ENCODE measurements at places on chromosomes 5 and 9.
A peak's percentile ranks its signal among the peaks of the same experiment; 100 is the strongest.

- DNase-seq: peak; percentile 76
Measured at GRCh38 chr5:54719384-54720283, 202.1 kb downstream of the SNX18 start.

DNA sequence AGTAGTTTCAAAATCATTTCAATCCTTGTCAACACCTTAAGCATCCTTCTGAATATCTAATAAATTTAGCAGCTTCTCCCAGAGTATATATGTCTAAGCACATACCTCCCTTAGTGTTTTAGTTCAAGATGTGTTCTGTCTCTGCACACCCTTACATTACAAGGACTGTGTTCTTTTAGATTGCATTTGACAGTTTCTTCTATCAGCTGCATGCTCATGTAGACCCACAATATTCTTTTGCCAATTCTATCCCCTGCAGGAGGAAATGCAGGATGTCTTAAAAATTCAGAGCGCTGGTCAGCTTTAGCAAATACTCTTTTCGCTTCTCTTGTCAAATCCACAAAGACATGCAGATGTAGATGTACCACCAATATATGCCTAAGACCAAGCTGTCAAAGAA, 145.8 kb upstream of the SLC30A5 start:
- no peak for DNase-seq

GRCh38 chr9:114344188-114344566, 14.5 kb downstream of the ORM2 start:
- no peak for DNase-seq

GRCh38 chr5:83583859-83584258, 112.3 kb downstream of the VCAN start:
- DNase-seq: no peak

GRCh38 chr5:124706051-124706450, 40.4 kb downstream of the ZNF608 start:
- DNase-seq: no peak

- DNase-seq: no peak
Measured at GRCh38 chr5:39164016-39164415, 55.3 kb downstream of the FYB1 start.

DNA sequence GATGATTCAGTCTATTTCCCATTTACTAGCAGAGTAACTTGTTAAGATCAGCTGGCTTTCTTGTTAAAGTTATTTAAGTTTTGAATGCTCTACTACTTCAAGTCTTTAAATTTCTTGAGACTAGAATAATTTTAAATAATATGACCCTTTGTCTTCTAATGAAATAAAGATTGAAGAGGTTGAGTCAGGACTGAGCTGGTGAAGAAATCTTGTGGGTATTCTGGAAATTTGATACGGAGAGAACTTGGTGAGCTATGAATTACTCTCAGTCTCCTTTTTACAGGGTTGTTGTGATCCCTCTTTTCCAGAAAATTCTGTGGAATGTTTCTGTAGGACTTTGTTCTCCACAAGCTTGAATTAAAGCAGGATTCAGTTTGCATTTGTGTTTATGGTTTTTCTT, 29.3 kb downstream of the RNF20 start:
- no peak for DNase-seq

GRCh38 chr9:94228616-94229015, 30.5 kb upstream of the ZNF169 start:
- DNase-seq: no peak

GRCh38 chr9:119332522-119332921, 36.7 kb downstream of the BRINP1 start:
- DNase-seq: peak; percentile 42

- no peak for DNase-seq
Measured at GRCh38 chr9:6090277-6091210, 75.1 kb upstream of the RANBP6 start.

- peak; percentile 59 for DNase-seq
Measured at GRCh38 chr9:34986540-34987047, 3.0 kb upstream of the DNAJB5 start.

- peak; percentile 56 for DNase-seq
Measured at GRCh38 chr9:132241840-132242620, 80.2 kb downstream of the NTNG2 start.

DNA sequence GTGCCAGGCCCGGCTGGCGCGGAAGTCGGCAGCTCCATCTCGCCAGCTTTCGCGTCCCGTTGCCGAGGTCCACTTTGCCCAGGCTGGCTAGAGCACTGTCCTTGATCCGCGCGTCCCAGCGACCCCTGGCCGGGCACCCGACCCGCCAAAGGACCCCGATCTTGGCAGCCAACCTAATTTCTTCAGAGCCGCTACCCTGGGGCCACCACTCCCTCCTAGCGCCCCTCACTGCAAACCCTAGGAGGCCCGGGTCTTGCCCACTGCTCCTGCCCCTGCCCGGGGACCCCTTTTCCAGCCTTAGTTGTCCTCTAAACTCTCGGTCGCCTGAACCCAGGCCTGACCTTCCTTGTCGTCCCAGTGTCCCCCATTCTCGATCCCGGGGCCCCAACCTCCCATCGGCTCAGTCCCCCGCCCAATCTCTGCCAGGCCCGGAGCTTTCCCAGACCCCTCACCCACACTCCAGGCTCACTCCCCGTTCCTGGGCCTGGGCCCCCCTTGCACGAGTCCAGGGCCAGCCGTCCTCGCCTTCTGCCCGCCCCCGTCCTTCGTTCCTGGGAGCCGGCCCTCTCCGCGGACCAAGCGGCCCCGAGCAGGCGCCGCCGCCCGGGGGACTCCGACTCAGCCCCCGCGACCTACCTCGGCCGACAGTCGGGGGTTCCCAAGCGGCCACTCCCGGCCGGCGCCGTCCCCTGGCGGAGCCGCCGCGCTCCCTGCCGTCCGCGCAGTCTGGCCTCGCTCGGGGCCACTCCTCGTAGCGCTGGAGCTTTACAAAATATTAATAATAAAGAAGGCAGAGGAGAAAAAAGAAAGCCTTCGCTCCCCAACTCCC, 701 bp upstream of the LMX1B start:
- peak; percentile 52 for DNase-seq

DNA sequence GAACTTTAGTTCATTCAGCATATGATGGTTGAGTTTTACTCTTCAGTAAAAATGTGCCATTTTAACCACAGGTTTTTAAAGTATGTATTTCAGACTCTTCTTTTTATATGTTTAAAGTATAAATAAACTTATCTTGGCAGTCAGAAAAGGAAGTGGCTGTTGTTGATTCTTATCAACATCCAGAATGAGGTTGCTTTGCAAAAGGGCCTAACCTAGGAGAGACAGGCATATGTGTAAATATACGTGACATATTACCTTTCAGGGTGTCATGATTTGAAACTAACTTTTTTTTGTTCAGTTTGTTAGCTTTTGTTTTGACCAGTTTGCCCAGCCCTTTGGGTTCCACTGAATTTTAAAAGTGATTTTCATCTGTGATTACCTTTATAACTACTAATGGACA, 7.4 kb downstream of the SMARCA2 start:
- DNase-seq: no peak

- DNase-seq: no peak
Measured at GRCh38 chr5:56492812-56493211, 259.7 kb upstream of the ANKRD55 start.

GRCh38 chr9:6428940-6429889, 16.2 kb downstream of the UHRF2 start:
- no peak for DNase-seq

DNA sequence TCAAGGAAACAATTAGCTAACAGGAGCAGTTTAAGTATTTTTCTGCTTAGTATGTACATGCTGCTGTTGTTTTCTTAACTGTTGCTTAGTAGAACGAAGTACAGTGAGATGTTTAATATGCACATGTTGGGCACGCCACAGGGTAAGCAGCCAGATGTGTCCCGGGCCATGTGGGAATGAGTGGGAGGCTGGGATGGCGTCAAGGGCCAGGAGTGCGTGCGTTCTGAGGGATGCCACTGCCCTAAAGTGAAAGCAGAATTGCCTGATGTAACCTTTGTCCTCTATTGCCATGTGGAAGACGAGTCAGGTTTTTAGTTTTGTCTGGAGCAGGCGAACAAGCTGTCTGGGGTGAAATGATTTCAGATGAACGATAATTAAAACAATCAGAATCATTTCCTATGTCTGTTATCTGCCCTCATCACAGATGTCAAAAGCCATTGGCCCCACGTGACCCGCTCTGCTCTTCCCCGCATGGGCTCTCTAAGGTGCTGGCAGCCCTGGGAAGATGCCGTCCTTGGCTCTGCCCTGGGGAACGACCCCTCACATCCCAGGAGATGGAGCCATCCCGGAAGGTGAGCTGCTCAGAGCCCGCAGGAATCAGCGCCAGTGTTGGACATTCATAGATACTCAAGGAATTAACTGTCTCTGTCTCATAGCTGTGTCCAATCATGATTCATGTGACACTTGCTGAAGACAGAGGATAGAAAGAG, 356.6 kb upstream of the IRX4 start:
- DNase-seq: no peak

DNA sequence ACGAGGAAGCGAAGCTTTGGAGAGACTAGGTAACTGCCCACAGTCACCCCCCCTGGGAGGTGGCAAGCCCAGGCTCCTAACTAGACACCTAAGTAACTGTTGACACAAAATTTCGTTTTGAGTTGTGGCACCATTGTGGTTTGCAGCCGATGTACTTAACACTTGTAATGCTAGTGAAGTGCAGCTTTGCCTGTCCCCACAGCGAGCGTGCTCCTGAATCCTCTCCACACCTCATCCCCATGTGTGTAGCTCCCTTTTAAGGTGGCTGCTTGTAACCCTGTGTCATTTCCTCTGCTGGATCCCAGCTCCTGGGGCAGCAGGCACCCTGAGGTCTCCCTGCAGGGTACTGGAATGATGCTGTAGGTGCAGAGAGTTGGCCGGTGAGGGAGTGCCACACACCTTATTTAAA, 114.9 kb downstream of the TRIO start:
- no peak for DNase-seq

DNA sequence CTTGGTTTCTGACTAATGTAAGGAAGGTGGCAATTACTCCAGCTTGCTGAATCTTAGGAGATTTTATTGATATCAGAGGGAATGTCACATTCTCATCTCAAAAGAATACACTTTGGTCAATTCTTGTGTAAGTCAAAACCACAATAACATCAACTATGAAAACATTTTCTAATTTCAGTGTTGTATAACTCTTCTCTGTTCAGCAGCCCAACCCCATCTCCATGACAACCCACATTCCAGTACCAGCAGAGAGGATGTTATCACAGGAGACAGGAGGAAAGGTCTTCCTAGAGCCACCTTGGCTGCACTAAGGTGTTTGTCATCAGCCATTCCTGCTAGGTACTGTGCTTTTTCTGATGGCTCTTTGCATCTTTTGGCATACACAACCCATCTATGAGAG, 529.1 kb upstream of the BRINP1 start:
- DNase-seq: no peak

DNA sequence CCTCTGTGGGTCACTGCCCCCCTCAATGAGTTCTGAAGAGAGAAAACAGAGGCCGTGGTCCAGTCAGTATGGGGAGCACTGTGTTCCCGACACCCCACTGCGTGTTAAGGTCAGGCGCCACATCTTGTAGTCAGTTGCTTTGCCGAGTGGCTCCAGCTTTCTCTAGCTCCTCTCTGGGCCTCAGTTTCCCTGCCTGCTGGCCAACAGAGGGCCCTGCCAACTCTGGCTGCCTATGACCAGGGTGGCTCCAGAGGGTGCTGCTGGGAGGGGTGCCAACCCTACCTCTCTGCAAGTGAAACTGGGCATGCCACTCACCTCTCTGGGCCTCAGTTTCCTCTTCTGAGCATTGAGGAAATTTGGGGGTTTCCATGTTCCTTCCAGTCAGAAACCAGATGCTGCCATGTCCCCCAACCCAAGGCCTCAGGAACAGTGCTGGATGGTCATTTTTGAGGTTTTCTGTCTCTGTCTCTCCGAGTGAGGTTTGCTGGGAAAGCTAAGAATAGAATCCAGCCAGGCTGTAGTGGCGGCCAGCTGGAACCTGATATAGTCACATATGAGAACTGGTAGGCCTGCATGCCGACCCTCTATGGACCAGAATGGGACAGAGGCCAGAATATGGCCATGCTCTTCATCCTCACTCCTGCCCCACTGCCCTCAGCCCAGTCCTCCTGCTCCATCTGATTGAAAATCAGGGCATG, 132.1 kb downstream of the PHF2 start:
- DNase-seq: no peak

GRCh38 chr9:27356446-27356845, 59.5 kb upstream of the EQTN start:
- no peak for DNase-seq

DNA sequence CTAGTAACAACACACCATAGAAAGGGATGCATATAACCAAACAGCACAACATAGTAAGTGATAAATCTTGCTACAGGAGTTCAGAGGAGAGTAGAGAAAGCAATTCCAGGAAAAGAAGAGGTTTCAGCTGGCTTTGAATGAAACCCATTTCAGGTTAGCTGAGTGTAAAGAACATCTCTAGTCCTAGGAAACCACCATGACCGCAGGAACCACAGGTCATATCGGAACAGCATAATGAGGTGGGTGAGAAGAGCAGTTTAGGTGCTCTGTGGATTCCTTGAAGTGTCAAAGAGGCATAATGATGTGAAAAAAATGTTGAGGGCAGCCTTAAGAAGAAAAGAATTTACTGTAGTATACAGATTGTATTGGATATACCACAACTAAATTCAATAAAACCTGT, 507.5 kb downstream of the MTRR start:
- DNase-seq: no peak

DNA sequence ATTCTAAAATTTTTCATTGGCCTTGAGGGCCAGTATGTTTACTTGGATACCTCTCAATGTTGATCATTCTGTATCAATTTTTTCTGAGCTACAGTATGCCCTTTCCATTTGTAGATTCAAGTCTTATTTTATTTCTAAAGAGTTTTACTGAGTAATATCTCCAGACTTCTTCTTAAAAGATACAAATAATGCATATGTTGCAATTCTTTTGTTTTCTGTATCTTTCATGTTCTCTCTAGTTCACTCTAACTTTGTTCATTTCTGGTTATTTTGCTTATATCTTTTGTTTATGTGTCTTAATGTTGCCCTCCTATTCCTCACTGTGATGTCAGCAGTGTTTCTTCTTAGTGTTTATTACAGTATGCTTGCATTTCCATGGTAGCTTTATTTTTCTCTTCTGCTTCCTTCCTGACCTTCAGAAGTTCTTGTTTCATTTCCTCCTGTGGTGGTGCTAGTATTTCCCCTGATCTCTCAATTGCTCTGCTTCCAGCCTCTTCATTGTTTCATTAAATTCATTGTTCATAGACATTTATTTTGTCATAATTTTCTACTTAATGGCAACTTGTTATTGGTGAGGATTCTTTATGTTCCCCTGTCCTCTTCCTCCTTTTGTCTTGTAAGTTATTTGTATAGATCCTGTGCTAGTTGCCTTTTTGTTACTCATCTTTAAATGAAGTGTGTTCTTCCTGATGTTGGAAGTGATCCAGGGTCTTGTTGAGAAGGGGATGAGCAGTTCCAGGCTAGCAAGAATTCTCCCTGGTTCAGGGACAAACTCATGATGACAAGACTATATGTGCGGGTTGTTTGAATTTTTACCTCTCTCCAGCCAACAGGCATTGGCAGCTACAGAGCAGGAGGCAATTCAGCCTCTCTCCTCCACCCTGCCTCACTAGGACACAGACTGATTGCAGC, 160.8 kb downstream of the DEPDC1B start:
- no peak for DNase-seq

DNA sequence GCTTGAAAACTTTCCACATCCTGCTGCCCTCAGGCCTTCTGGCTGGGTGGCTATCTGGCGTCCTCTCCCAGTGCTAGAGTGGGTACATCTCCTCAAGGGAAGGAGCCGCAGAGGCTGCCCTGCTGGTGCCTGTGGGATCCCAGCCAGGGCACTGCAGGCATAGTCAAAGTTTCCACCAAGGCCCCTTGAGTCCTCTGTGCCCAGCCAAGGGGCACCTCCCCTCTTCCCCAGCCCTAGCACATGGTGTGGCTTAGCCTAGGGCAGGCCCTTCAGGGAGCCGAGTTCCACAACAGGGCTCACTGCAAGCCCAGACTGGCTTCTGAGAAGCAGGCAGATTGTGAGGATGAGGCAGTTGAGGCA, 103.2 kb downstream of the RGS3 start:
- no peak for DNase-seq

Data from H9 (cell line).